ENCODE measurements at places on chromosomes 13 and 19.
A peak's percentile ranks its signal among the peaks of the same experiment; 100 is the strongest.

GRCh38 chr13:96816261-96816660 is 178.0 kb downstream of the OXGR1 start:
- no peak for DNase-seq

GRCh38 chr19:30178721-30179402 is 193.3 kb upstream of the ZNF536 start:
- DNase-seq, result peak; percentile 74

- DNase-seq, result no peak
These were observed 429.2 kb upstream of the HTR2A start for GRCh38 chr13:47326061-47326460.

- no peak for DNase-seq
These were observed 8.5 kb upstream of the CCL25 start for GRCh38 chr19:8044018-8044417.

GRCh38 chr13:85266331-85266730 is 532.9 kb downstream of the SLITRK6 start:
- no peak for DNase-seq

- no peak for DNase-seq
These were observed 21.4 kb downstream of the SIGLECL1 start for GRCh38 chr19:51272183-51272810.

DNA sequence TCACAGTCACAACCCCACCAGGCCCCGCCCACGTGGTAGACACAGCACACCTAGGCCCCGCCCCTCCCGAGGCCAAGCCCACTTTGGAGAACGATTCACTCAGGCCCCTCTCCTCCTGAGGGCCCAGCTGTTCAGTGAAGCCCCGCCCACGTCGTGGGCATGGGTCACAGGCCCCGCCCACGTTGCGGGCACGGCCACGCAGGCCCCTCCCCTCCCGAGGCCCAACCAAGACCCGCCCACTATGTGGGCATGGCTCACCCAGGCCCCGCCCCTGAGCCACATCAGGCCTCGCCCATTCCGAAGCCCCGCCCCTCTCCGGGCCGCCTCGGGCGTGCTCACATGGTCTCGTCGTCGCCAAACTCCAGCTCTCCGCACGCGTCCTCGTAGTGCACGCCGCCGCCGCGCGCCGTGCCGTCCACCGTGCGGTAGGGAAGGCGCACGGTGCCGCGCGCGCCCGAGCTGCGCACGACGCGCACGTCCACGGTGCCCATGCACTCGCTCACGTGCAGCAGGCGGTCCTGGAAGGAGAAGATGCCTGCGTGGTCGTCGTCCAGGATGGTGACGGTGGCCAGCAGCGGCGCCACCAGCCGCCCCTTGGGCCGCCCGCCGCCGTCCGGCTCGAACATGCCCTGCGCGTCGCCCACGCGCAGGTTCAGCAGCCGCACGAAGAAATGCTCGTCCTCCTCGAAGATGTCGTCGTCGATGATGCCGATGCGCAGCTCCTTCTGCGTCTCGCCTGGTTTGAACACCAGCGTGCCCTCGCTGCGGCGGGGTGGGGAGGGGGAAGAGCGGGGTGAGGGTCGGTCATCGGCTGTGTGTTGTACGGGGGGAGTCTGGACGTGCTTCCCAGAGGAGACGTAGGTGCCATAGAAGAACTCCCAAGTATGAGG is 24.0 kb downstream of the SLC8A2 start:
- DNase-seq, result no peak

- no peak for DNase-seq
These were observed 18.8 kb downstream of the FLT1 start for GRCh38 chr13:28475916-28476725.

GRCh38 chr13:110426735-110427134 is 119.7 kb downstream of the COL4A2 start:
- no peak for DNase-seq

DNA sequence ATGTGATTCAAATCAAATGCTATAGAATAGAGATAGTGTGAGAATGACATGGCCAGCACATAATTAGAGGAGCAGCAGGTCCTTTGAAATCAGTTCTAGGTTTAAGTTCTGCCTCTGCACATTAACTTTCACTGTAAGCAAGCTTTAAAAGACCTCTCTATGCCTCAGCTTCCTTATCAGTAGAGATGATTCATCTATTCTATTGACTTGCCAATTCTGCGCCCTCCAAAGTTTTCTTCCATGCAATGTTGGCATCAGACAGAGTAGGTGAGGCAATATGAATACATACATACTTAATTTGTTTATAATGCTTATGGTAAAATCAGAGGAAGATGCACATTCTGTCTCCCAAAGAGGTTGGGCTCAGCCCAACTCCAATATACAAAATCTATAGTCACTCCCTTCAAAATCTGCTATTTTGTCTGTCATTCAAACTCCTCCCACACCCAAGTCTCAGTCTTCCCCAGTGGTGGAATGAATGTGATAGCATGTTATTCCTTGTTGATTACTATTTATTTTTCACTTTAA is 525.5 kb downstream of the RFC3 start:
- DNase-seq, result no peak

GRCh38 chr13:79874396-79875360 is 393.7 kb downstream of the NDFIP2 start:
- DNase-seq, result no peak

- no peak for DNase-seq
These were observed 10.6 kb downstream of the RXFP2 start for GRCh38 chr13:31749929-31750328.

DNA sequence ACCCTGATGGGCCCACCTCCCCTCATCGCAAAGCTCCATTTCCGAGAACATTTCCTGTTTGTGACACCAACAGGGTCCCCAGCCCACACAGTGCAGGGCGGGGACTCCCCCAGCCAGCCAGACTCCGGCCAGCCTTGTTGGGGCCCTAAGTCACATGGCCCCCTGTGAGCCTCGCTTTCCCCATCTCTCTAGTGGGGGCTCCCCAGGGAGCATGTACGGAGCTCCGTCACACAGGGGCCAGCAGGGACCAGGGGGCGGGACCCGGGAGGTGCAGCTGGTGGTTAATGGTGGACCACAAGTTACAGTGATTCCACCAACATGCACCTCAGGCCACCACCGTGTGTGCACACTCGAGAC is 1.7 kb downstream of the TBXA2R start:
- no peak for DNase-seq

DNA sequence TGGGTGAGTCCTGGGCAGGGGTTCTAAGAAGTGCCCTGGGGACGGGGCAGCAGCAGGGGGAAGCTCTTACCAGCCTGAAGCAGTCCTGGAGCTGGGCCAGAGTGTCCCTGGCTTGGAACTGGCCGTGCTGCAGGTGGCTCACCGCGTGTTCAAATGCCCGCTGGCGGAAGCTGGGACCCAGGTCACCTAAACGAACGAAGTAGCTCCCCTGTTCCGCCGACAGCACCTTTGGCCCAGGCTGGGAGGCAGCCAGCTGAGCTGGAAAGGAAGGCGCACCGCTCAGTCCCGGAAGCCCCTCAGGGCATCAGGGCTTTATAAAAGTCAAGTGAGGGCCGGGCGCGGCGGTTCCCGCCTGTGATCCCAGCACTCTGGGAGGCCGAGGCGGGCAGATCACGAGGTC is 9.6 kb downstream of the PLIN4 start:
- DNase-seq, result no peak

- peak; percentile 40 for DNase-seq
These were observed 5.2 kb downstream of the CEACAM4 start for GRCh38 chr19:41621654-41622053.

DNA sequence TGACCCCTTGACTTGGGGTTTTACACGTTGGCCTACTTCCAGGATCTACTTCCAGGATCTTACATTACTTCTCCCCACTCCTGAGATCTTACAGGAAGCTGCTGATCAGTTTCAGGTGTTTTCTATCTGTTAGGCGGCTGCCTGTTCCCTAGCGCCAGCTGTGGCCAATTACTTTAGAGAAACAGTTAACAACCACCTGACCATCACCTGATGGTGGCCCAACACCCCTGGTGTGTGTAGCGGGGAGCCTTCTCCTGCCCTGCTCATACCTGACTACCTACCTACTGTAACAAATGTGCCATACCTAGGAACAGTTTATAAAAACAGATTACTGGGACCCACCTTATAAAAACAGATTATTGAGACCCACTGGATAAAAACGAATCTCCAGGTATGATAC is 2.8 kb upstream of the POP4 start:
- no peak for DNase-seq

GRCh38 chr19:43300206-43300605 is 30.9 kb upstream of the PSG9 start:
- no peak for DNase-seq

DNA sequence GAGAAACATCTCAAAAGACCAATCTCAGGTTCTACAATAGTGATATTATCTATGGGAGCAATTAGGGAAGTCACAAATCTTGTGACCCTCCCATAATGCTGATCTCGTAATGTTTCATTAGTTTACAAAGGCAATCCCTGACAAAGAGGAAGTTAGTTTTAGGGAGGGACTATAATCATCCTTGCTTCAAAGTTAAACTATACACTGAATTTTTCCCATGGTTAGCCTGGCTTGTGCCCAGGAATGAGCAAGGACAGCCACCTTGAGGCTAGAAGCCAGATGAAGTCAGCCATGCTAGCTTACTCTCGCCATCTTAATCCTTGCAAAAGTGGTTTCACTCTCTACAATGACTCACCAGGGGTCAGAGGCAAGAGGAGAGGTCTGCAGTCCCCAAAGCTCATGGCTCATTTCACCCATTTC is 5.4 kb downstream of the CEACAM3 start:
- DNase-seq, result no peak

DNA sequence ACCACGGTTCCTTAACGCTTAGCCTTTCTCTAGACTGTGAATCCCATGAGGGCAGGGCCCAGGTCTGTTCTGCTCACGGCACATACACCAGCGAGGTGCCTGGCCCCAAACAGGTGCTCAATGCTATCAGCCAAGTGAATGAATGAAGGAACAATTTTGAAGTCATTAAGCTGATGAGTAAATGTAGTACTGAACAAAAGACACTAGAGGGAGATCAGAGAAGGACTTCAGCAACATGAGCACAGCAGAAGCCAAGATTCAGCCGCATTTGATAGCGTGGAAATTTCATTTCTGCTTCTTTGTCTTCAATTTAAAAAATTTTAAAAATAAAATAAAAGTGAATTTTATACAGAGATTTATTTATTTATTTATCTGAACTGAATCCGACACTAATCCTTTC is 20.1 kb upstream of the MYO16 start:
- DNase-seq, result no peak

DNA sequence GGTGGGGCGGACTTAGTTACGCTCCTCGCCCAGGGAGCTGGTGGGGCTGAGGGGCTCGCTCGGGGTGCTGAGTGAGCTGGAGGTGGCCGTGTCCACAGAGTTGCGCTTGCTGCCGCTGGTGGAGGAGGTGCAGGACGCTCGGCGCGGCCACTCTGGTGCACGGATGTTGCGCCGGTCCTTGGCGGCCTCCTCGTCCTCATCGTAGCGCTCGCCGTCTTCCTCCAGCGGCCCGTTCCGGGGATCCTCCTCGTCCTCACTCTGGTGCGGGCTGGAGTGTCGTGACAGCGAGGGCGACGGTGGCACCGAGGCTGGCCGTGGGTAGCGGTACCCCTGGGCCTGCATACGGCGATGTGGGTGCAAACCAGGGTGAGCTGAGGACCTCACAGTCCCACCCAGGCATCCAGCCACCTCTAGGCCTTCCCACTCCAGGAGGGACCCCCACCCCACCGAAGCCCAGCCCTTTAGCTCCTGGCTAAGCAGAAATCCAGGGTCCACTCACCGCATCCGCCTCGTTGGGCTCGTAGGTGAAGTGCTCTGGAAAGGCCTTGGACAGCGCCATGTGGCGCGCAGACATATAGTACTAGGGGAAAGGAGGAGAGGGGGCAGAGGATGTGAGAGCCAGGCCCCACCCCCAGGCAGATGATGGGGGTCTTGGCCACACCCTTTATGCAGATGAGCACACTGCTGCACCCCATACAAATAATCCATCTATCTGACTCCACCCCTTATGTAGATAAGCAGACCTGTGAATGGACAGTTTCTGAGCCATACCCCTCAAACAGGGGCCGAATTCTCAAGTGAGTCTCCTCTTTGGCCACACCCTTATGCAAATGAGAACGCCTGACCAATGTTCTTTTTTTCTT is 4.4 kb downstream of the FTL start:
- DNase-seq, result no peak

DNA sequence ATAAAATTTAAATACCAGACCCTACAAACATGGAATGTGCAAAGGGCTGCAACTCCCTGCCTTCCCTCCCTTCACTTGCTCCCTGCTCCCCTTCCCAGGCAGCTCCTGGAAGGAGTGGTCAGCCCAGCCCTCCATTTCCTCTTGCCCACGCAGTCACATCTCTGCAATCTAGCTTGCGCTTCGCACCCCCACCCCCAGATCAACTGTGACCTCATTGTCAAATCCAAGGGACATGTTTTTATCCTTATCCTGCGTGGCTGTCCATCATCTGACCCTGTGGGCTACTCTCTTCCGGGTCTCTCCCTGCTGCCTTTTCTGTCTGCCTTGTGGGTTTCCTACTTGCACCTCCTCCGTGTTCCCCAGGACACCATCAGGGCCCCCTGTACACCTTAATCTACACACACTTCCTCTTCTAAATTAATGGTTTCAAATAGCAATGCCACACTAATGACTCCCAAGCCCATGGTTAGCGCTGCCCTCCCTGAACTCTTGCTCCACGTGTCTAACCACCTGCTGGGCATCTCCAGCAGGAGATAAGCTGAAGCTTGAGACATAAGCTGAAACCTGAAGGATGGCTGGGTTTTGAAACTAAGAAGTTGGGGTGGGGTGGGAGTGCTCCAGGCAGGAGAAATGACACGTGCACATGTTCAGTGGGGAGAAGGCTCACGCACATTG is 118.3 kb downstream of the USP12 start:
- DNase-seq, result no peak

DNA sequence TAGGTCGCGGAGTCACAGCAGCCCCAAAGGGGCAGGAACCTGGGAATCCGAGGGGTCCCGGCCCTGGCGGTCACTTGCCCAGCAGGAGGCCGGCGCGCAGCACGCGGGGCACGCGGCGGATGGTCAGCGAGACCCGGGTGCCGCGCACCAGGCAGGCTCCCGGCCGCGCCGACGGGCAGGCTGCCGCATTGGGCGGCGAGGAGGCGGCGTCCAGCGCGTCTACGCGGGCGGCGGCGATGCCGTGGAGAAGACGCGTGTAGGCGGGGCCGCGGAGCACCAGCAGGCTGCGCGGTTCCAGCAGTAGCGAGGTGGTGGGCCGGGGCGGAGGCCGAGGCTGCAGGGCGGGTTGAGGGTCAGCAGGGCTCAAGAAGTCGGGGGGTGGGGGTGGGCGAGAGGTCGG is 607 bp upstream of the SYNE4 start:
- no peak for DNase-seq

DNA sequence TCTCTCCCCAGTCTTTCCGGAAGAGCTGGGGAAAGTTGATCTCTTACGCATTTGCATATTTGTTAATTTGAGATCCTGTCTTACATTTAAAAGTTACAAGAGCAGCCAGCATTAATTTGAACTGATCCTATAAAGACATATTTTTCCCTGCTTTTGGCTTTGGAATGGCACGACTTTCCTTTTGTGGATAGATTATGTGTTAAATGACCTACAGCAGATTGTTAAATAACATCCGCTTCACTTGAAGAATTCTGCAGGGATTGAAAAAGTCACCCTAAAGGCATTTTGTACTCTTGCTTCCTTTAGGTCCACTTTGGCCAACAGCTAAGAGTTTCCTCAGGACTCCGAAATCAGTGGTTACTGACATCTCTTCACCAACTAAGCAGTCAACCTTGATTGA is 334.0 kb downstream of the TBC1D4 start:
- DNase-seq, result no peak

GRCh38 chr13:94272038-94272437 is 207.4 kb downstream of the DCT start:
- no peak for DNase-seq

- DNase-seq, result no peak
These were observed 1554.9 kb downstream of the EFNB2 start for GRCh38 chr13:104980586-104980985.

All from vagina (tissue), 2 donors.